Lung (tissue), 17 donors: ENCODE measurements at places on chromosomes 1 and 21. TPM values are rescaled to one million over a fixed set of nuclear protein-coding genes. Genes with fewer than 3 reads are reported as not detected.
A peak's percentile ranks its signal among the peaks of the same experiment; 100 is the strongest.

DNA sequence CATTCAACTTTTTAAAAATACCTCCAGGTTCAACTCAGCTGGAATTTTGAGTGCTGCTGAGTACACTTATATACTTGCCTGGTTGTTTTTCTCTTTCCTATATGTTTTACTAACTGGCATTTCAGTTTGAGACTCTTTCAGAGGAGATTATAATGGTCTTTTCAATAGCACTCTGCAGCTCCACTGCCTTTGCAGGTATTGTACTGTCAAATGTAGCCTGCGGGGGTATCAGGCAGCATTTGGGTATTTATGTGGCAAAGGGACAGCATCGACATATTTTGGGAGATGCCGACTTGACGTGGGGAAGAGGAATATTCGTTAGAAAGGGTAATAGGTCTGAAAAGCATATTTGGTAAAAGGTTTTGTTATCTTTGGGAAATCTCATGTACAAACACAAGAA is 11.1 kb upstream of the TGFBR3 start:
- H3K4me1 ChIP-seq = no peaks in the 10 kb centered on the region
- no peak overlapping the region for H3K4me3 ChIP-seq
- H3K27ac ChIP-seq = no peak overlapping the region
- H3K27me3 ChIP-seq = no peaks in the 10 kb centered on the region

- DNase-seq = peak; percentile 92
- H3K4me1 ChIP-seq = peaks cover 22% of the 10 kb centered on the region
- peaks cover 13% of the 10 kb centered on the region for H3K36me3 ChIP-seq
- no peaks in the 10 kb centered on the region for H3K27me3 ChIP-seq
- peak overlapping the region; percentile 85 for H3K27ac ChIP-seq
These were observed 991 bp downstream of the SELENBP1 start for GRCh38 chr1:151371370-151372057.

DLGAP3 gene
- total RNA-seq = 0.17 TPM

DNA sequence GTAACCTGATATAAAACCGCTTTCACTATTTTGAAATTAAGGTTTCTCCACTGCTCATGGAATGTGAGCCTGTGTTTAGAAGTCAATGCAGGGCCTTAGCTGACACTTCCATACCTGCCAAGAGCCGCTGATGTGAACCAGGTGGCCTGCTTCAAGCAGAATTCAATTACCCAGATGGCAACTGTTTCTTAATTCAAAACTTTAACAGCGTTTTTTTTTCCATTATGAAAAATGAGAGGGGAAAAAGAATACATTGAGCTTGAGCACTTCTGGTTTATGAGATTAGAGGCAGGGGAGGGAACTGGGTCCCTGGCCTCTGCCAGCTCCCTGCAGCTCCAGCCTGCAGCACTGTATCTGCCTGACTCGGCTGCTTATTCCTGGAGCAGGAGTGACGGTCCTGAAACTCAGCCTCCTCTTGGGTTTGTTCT is 7.7 kb upstream of the ATP1A1 start:
- peak; percentile 33 for DNase-seq
- no peaks in the 10 kb centered on the region for H3K36me3 ChIP-seq
- H3K4me1 ChIP-seq = peaks cover 2% of the 10 kb centered on the region
- H3K27me3 ChIP-seq = no peaks in the 10 kb centered on the region
- no peak overlapping the region for H3K4me3 ChIP-seq
- H3K27ac ChIP-seq = no peak overlapping the region

- no peaks in the 10 kb centered on the region for H3K36me3 ChIP-seq
- no peak overlapping the region for H3K4me3 ChIP-seq
- DNase-seq = no peak
- no peak overlapping the region for H3K27ac ChIP-seq
- no peaks in the 10 kb centered on the region for H3K27me3 ChIP-seq
- no peaks in the 10 kb centered on the region for H3K4me1 ChIP-seq
These were observed 53.5 kb downstream of the XCL2 start for GRCh38 chr1:168490306-168490705.

- H3K36me3 ChIP-seq = no peaks in the 10 kb centered on the region
- DNase-seq = no peak
These were observed 94.7 kb downstream of the PAPPA2 start for GRCh38 chr1:176557543-176558258.

- H3K36me3 ChIP-seq = no peaks in the 10 kb centered on the region
- no peaks in the 10 kb centered on the region for H3K27me3 ChIP-seq
- no peak overlapping the region for H3K27ac ChIP-seq
- no peak overlapping the region for H3K4me3 ChIP-seq
These were observed 286.3 kb downstream of the MATN1 start for GRCh38 chr1:30437059-30437576.

GRCh38 chr1:234750922-234751627 is 141.1 kb upstream of the IRF2BP2 start:
- H3K27me3 ChIP-seq = no peaks in the 10 kb centered on the region
- H3K4me3 ChIP-seq = no peak overlapping the region
- no peaks in the 10 kb centered on the region for H3K36me3 ChIP-seq
- peaks cover 5% of the 10 kb centered on the region for H3K4me1 ChIP-seq
- H3K27ac ChIP-seq = peak overlapping the region; percentile 15
- peak; percentile 61 for DNase-seq
